Large intestine (tissue), 12 donors: ENCODE measurements at places on chromosomes 7 and 10. TPM values are rescaled to one million over a fixed set of nuclear protein-coding genes. Genes with fewer than 3 reads are reported as not detected.

DNA sequence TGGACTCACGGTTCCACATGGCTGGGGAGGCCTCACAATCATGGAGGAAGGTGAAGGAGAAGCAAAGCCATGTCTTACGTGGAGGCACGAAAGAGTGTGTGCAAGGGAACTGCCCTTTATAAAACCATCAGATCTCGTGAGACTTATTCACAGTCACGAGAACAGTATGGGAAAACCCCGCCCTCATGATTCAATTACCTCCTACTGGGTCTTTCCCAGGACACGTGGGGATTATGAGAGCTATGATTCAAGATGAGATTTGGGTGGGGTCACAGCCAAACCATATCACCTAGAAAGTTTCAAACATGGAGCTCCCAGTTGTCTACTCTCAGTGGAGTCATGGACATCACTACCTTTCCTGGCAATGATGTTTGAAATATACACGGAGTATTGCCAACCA, 49.6 kb downstream of the CYCS start:
- DNase-seq: no peak

DNA sequence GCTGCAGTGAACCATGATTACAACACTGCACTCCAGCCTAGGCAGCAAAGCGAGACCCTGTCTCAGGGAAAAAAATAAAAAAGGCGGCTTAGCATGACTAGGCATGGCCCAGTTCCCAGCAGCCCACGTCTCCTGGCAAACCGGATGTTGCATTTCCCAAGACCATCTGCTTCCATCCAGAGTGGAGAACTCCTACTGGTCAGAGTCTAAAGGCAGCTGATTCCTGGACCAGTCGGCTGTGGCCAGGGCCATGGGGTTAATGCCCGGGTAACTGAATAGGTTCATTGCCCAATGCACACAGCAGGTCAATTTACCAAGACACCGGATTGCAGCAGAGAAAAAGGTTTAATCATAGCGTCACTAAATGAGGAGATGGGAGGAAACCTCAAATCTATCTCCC, 133.1 kb downstream of the MYL10 start:
- no peak for DNase-seq

DNA sequence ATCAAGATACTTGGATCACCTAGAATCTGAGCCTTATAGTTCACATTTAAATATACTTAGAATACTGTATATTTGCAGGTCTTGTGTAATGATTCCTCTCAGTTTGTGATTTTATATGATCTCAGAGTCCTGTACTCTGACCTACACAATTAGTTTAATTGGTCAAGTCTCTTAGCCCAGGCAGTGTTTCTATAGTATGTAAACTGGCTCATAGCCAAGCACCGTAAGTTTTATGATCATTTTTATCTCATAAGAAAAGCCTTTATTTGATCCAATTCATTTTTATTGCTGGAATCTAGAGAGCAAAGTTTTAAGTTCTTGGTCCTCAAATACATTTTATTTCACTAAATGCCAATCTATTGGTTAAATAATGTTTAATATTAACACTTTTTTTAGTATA, 242.2 kb downstream of the MALRD1 start:
- peak; percentile 84 for DNase-seq

DNA sequence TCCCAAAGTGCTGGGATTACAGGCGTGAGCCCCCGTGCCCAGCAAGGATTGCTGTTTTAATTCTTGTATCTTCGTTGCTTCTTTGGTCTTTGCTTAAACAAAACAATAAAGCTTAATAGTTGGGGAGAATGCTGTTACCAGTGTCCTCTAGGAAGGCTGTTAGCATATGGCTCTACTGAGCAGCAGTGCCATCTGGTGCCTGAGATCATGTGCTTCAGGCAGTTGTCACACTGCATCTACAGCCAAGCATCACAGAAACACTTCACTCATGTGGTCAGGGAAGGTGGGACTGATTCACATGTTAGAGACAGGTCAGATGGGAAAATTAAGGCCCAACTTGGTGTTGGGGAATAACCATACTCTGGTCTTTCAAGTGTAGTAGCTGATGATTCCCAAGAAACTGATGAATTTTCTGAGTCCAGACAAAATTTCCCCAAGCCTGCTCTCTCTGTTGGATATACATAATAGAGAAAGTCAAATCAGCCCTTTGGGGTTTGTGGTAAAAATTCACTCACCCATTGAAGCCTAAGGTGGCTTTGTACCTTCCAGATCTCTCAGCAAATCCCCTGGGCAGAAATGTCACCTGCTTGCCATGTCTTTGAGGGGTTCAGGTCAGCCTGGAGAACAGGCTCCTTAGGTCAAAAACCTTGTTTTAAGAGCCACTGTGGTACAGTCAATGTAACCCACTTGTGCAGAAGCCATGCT, 28.4 kb downstream of the UBE2D4 start:
- DNase-seq: peak; percentile 49

DNA sequence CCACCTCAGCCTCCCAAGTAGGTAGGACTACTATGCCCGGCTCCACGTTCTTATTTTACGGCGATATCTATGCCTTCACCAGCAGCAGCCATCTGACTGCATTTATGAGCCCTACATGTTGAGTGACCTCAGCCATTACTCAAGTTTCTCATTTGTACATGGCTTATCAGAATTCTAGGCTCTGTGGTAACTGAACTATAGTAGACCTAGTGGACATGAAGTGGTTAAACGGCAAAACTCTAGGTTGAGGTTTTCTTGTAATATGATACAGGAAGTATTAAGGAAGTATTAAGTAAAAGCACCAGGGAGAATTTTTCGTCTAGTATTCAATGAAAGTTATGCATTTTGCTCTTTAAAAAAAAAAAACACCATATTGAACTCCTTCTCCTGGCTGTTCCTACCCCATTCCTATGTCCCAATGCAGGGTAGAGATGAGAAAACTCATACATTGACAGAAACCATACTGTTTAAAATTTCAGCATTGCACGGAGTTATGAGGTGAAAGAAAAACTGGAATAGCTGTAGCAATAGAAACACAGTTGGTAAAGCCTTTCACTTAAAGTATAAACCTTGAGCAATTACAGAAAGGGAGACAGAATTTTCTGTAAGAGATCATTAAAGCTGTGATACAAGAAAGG, 39.8 kb upstream of the EPC1 start:
- DNase-seq: no peak

DNA sequence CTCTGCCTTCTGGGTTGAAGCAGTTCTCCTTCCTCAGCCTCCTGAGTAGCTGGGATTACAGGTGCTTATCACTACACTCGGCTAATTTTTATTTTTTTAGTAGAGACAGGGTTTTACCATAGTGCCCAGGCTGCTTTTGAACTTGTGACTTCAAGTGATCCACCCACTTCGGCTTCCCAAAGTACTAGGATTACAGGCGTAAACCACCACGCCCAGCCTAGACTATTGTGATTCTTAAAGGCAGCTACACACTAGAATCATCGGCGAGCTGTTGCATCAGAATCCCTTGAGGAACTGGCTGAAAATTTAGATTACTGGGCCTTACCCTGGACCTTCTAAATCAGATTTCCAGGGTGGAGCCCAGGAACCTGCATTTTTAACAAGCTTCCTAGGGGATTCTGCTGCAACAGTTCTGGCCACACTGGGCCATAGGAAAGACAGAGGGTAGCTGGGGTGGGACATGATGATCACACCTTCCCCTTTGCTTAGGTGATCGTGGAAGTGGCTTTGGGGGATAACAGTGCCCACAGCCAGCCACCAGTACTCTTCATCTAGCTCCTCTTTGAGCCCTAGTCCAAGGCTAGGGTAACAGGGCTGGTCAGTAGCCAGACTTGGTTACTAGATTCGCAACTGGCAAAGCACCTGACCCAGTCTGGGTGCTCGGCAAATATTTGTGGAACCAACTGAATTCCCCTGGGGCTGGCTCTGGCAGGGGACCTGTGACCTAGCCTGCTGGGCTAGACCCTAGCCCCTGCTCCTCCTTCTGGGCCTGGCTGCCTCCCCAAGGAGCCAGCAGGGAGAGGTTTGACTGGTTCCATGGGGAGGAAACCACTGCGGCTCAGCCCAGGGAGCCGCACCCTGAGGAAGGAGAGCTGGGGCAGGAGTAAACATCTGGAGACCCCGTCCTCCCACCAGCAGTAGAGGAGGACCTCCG, 67.1 kb upstream of the DUSP5 start:
- no peak for DNase-seq

DNA sequence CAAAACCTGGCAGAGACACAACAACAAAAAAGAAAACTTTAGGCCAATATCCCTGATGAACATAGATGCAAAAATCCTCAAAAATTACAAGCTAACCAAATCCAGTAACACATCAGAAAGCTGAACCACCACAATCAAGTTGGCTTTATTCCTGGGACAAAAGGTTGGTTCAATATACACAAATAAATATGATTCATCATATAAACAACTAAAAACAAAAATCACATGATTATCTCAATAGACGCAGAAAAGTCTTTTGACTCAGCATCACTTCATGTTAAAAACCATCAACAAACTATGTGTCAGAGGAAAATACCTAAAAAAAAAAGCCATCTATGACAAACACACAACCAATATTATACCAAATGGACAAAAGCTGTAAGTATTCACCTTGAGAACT, 283.5 kb downstream of the THSD7A start:
- DNase-seq: no peak

DNA sequence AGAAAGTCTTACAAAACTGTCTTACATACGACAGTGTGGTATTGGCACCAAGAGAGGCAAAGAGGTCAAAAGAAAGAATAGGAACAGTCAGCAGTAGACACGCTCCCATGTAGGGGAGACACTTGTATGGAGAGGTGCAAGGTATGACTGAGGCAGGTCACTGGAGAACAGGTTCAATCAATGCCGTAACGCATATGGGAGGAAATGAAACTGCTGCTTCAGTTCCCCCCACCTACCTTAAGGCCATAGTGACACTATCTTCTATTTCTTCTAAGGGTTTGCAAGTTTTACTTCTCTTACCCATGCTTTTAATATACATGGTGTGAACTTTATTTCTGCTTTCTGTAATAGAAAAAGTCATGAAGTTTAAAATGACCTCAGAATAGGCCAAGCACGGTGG, 5.5 kb upstream of the PITRM1 start:
- DNase-seq: no peak

DNA sequence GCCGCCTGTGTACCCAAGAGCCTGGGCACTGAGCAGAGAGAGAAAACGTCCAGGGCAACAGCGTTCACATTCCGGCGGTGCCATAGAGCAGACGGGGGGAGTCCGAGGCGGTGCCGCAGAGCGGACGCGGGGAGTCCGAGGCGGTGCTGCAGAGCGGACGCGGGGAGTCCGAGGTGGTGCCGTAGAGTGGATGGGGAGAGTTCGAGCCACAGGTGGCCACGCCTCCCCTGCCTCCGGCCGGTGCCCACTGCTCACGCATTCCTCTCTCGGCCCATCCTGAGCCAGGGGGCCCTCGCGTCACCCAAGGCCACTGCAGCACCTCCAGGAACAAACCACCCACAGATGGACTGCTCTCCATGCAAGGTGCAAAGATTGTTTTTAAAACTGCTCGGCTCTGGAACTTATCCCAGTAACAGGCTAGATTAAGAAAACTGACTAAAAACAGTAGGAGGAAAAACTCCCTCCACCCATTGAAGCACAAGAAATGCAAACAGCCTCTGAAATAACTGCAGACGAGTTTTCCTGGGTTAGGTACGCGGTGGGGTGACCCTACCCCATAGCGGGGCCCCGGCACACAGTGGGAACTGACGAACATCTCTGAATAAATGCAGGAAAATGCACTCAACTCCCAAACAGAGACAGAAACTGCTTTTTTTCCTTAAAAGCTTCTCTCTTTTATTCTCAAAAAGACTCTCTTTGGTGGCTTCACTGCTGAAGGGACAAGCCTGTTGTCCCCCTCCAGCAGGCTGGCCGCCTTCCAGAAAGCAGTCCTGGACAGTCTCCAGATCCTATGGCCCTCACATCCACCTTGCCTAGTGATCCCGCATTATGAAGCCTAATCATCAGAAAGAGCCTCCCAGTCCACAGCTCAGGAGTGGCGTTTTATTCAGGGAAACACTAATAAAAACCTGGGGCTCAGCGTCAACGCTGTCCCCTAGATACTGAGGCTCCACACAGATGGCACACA, 55.9 kb downstream of the DIP2C start:
- DNase-seq: no peak

- DNase-seq: no peak
Observed at GRCh38 chr10:27861781-27862180, 116.2 kb upstream of the MKX start.

DNA sequence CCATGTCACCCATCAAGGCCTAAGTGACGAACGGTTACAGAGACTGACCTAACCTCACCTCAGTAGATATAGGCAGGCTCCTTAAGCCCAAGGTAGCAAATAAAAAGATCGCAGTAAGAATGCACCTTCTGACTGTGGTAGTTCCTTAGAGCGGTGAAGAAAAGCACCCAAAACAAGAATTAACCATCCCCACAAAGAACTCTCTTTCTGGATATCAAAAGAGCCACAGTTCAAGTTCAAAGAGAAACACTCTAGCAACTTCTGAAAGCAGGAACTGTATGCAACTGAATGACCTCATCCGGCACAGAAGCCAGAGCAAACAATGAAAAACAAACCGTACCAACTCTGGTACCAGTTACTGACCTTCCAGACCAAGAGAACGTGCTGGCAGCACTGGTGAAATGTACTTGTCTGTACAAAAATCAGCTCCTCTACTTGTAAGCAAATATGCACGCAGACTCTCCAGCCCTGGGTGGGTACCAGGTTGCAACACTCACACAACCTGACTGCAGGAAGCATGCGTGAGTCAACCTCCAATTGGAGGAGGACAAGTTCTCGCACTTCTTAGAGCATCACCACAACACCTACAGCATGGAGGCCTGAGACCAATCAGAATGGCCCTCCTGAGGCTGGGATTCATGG, 202.7 kb downstream of the FAM107B start:
- no peak for DNase-seq

GRCh38 chr10:67036808-67037207, 111.0 kb downstream of the LRRTM3 start:
- no peak for DNase-seq

- no peak for DNase-seq
Observed at GRCh38 chr10:71382028-71382427, 14.7 kb upstream of the CDH23 start.

- no peak for DNase-seq
Observed at GRCh38 chr10:118965645-118966044, 63.9 kb upstream of the NANOS1 start.

DNA sequence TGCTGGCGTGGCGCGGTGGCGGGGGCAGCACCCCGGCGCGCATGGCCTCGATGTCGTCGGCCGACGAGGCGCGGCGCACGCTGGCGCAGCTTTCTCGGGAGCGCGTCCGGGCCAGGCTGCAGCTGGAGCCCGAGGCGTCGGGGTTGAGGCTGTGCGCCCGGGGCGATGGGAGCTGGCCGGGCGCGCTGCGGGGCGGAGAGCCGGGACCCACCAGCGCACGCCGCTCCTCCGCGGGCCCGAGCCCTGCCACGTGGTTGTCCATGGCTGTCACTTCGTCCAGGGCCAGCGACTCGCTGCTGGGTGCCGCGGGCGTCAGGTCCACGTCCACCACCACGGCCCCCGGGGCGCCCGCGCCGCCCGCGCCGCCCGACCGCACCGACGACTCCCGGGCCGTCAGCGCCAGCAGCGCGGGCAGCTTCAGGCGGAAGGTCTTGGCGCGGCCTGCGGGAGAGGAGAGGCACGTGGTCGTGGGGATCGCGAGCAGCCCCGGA, 20.0 kb downstream of the KCNH2 start:
- DNase-seq: no peak

The PAOX gene
- 9.8 TPM for polyA plus RNA-seq

The PCLO gene
- 10.7 TPM for polyA plus RNA-seq

The ATOH7 gene
- 1.4 TPM for polyA plus RNA-seq

The AGBL3 gene
- polyA plus RNA-seq: 4.4 TPM

The CACNB2 gene
- 8.2 TPM for polyA plus RNA-seq

The ACTL6B gene
- 2.9 TPM for polyA plus RNA-seq

The CCDC172 gene
- not detected for polyA plus RNA-seq

The GJD4 gene
- polyA plus RNA-seq: 0.09 TPM
